Myocyte (in vitro differentiated cells): ENCODE measurements at places on chromosomes 3 and 15. TPM values are rescaled to one million over a fixed set of nuclear protein-coding genes. Genes with fewer than 3 reads are reported as not detected.
A peak's percentile ranks its signal among the peaks of the same experiment; 100 is the strongest.

Gene AHSG
- not detected in 2 replicates for total RNA-seq

Gene MUC13
- not detected in 2 replicates for total RNA-seq

Gene OR5K2
- not detected in 2 replicates for total RNA-seq

Gene AGBL1
- total RNA-seq, result 0.21 and 3.3 TPM in 2 replicates

Gene TMC3
- total RNA-seq, result not detected in 2 replicates

Gene TAMM41
- 7.4 and 8.6 TPM in 2 replicates for total RNA-seq

Gene ABTB1
- 3.6 and 6.0 TPM in 2 replicates for total RNA-seq

Gene CYP1A1
- total RNA-seq, result not detected in 2 replicates

Gene LPP
- 26.3 and 31.6 TPM in 2 replicates for total RNA-seq

Gene A4GNT
- total RNA-seq, result not detected in 2 replicates

DNA sequence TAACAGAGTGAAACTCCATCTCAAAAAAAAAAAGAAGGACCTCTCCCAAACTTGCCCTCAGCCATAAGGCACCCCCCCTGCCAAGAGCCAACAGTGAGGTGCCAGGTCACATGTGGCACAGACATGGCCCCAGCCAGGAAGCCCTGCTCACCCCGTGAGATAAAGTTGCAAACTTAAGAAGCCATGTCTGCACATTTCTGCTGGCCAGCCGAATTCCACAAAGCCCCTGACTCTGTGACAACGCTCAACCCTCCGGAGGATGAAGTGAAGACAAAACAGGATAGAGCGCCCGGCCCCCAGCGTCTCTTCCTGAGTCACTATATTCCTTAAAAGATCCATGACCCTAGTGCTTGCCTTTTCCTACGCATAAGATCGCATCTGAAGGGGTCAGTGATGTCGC, 188.1 kb downstream of the XXYLT1 start:
- DNase-seq, result no peak

- no peak for DNase-seq
Observed at GRCh38 chr3:50303013-50303815, at the start of gene HYAL1. Gene HYAL1, minus strand, starts transcription at chr3:50303574. Its CDS starts 618 bp downstream, at chr3:50302956.

- no peak for DNase-seq
Observed at GRCh38 chr3:42266085-42266484, at the start of gene CCK. Gene CCK, minus strand, starts transcription at chr3:42266185. Its CDS starts 2,555 bp downstream, at chr3:42263630.

- DNase-seq, result no peak
Observed at GRCh38 chr3:127658234-127658633, 14.5 kb upstream of the ABTB1 start.

GRCh38 chr15:51758645-51759044, 7.2 kb downstream of the TMOD2 start:
- peak; percentile 56 for DNase-seq

- no peak for DNase-seq
Observed at GRCh38 chr15:45197512-45197911, 9.7 kb upstream of the SHF start.

- DNase-seq, result peak; percentile 50
Observed at GRCh38 chr3:161266731-161267150, 45.6 kb downstream of the NMD3 start.

GRCh38 chr15:75455982-75456531, 4.6 kb upstream of the SIN3A start:
- no peak for DNase-seq

- DNase-seq, result no peak
Observed at GRCh38 chr3:194682189-194682693, 3.4 kb upstream of the FAM43A start.

- no peak for DNase-seq
Observed at GRCh38 chr15:88141269-88141889, 115.2 kb downstream of the NTRK3 start.

- DNase-seq, result no peak
Observed at GRCh38 chr3:60046210-60046609, 996.4 kb upstream of the CFAP20DC start.

- DNase-seq, result peak; percentile 97
Observed at GRCh38 chr3:134427400-134428111, 53.3 kb upstream of the AMOTL2 start.

- peak; percentile 67 for DNase-seq
Observed at GRCh38 chr3:120203016-120203415, 82.0 kb downstream of the GPR156 start.

DNA sequence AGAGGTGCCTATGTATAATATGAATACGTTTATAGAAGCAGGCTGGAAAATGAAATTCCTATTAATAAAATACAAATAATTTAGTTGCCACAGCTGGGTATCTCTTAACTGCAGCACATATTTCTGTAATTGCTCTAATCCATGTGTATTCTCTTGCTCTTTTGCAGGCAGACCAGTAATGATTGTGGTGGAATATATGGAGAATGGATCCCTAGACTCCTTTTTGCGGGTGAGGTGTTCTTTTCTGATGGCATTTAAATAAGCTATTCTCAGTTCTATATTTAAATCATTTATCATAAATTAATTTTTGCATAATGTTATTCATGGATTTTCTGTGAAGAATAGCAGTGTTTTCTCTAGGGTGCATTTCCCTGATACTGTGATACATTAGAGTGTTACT, 153.9 kb upstream of the ARL6 start:
- no peak for DNase-seq

- DNase-seq, result no peak
Observed at GRCh38 chr15:67145710-67146109, 80.3 kb downstream of the SMAD3 start.

DNA sequence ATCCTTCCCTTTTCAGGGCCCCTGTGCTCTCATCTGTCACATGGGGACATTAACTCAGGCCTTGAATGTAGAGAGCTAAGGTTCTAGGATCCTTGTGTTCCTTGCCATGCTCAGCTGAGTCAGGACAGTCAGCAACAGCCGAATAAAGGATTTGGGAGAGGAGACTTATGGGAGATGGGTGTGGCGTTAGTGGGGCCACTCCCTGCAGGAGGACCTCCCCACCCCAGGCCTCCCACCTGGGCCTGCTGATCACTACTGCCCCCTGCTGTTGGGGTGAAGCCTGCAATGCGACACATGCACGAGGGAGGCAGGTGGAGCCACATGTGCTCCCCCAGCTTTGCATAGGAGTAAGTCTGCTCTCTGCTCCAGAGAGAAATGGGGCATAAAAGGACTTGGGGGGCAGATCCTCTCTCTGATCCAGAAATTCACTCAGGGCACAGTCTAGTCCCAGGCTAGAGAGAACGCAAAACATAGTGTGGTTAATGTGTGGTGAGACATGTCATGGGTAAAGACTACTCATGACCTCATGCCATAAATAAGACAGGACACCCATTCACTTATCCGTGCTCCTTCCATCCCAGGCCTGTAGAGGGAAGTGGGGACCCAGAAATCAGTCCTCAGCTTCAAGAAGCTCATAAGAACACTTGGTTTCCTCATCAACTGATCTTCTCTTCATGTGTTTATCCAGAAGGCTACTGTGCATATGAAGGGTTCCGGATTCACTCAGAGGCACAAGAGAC, 19.4 kb downstream of the RBP1 start:
- peak; percentile 61 for DNase-seq

- no peak for DNase-seq
Observed at GRCh38 chr3:148265841-148266240, 431.9 kb upstream of the AGTR1 start.

GRCh38 chr15:90101130-90101968, 919 bp downstream of the IDH2 start:
- DNase-seq, result peak; percentile 88

GRCh38 chr3:151076626-151077025, 8.8 kb upstream of the MED12L start:
- DNase-seq, result no peak

DNA sequence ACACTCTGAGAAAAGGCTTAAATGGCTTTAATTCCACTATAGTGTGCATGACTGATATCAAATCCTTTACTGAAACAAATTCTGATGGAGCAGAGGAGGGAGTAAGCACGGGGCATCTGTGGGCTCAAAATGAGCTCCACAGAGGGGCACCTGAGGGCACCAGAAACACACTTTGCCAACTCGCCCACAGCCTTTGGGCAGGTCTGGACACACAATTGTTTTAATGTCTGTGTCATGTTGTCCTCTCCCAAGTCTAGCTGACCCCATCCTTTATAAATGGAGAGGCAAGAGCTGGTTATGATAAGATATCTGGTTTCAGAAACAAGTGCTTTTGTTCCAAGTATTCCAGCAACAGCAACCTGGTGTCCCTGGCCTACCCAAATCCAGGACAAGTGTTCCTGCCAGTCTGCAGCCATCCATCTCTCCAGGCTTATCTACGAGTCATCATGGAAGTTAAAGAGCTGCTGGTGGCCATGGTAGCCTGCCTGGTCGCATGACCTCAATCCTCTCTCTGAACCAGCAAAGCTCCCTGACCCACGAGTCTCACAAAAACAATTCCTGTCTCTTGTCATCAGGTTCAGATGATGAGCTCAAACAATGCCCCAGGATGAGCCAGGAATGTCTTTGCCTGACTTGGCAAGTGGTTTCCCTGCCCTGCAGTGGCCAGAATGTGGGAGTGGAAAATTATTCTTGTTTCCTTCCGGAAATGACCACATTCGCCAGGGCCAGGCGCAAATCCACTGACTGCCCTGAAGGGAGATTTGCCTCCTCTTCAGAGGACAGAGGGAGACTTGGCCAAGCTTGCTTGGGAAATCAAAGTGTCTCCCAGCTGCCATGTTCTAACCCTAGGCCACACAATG, 64.4 kb upstream of the TPM1 start:
- peak; percentile 98 for DNase-seq

- peak; percentile 43 for DNase-seq
Observed at GRCh38 chr3:120459196-120459595, 8.4 kb upstream of the FSTL1 start.

DNA sequence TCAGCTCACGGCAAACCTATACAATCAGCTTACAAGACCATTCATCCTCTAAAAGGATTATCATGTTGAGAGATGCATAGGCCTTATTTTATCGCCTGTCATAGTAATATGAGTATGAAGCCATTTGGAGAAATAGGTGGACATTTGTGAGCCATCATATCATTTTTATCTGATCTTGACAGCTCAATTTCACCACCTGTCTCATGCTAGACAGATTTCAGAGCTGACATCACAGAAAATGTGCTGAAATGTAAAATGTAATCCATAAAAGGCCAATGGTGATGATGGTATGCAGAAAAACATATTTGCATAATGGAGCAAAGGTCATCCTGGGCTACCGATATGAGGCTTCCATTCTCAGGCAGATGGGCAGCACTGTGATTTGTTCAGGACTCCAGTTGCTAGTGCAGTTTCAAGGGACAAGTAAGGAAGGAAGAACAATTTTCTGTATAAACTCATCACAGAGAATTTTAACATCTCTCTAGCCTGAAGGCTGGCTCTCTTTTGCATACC, 221.5 kb downstream of the ULK4 start:
- no peak for DNase-seq

DNA sequence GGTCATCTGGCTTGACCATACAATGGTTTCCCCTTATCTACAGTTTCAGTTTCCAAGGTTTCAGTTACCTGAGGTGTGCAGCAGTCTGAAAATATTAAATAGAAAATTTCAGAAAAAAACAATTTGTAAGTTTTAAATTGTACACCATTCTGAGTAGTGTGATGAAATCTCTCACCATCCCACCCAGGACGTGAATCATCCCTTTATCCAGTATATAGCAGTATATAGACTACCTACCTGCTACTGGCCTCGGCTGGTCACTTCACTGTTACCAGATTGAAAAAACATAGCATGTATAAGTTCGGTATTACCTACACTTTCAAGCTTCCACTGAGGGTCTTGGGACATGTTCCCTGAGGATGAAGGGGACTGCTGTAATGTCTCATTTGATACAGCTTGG, 12.0 kb downstream of the ARIH1 start:
- DNase-seq, result no peak

DNA sequence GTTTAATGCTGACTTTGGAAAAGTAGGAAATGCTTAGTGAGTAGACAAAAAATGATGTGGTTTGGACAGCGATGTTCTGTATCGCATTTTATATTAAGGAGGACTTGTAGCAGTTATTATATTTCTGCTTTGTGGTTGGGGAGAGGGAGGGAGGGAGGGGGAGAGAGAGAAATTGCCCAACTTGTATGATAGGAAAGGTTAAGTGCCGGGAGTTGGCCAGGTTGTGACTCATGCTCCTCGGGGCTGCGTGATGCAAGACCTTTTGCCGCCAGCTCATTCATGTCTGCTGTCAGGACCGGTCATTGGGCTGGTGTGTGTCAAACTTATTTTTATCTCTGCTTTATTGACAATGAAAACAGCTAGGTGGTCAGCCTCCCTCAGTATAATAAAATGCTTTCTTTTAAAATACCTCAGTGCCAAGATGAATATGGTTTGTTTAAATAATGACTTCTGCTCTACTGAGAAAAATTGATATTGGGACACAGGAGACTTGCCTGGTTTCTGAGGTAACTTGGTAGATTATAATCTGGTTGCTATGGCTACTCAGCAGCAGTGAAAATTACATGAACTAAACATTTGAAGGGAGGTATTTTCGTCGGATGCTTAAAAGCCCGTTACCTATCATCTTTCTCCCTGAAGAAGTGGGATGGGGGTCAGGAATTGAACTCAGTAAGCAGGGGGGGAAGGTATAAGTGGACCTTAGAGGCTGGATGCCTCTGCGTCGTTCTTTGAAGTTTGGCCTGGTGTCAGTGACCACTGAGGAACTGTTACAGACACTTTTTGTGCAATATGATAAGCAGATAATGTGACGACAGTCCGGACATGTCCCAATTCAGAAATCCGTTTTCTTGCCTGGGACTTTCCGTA, 90.7 kb downstream of the FNDC3B start:
- DNase-seq, result peak; percentile 96

GRCh38 chr3:179744667-179745066, 91.8 kb downstream of the USP13 start:
- DNase-seq, result no peak

GRCh38 chr3:135490219-135490915, 475.2 kb upstream of the PPP2R3A start:
- no peak for DNase-seq

DNA sequence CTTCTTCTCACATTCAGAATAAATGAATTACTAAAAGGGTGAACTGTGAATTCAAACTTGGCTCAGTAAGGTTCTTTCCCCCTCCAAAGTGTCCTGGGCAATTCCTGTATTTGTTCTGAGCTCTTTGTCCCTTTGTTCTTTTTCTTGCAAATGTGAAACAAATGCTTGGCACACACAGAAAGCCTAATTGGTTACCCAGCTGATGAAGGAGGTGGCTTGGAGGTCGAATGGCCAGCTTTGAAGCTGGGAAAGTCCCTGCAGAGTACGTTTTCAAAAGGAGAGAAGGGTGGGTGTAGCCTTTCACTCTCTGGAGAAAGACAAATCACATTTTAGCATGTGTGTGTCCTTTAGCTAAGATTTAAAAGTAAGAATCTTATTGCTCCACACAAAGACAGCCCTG, 154.4 kb downstream of the PEX5L start:
- DNase-seq, result no peak

DNA sequence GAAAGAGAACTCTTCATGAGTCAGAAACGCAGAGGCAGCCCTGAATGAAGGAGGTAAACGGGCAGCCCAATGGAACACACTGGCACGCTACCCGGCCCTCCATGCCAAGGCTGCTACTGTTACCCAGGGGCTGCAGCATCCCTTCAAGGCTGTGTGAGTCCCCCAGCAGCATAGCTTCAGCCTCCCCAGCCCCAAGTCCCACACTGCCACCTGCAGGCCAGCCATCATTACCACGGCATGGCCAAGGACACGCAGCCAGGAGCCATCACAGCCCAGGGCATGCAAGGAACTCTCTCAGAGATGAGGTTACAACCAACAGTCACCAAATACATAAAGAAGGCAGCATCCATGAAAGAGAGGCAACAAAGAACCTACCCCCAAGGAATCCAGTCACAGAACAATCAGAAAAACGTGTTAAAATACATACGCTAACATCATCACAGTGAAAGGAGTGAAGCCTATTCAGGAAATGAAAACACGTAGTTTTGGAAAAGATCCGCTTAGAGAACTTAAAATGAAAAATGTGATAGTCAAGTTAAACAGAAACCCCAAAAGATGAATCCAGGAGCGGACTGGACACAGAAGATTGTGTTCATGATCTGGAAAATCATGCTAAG, 22.4 kb downstream of the PLA2G4F start:
- DNase-seq, result peak; percentile 53
